ENCODE measurements at places on chromosomes 13 and 19.

DNA sequence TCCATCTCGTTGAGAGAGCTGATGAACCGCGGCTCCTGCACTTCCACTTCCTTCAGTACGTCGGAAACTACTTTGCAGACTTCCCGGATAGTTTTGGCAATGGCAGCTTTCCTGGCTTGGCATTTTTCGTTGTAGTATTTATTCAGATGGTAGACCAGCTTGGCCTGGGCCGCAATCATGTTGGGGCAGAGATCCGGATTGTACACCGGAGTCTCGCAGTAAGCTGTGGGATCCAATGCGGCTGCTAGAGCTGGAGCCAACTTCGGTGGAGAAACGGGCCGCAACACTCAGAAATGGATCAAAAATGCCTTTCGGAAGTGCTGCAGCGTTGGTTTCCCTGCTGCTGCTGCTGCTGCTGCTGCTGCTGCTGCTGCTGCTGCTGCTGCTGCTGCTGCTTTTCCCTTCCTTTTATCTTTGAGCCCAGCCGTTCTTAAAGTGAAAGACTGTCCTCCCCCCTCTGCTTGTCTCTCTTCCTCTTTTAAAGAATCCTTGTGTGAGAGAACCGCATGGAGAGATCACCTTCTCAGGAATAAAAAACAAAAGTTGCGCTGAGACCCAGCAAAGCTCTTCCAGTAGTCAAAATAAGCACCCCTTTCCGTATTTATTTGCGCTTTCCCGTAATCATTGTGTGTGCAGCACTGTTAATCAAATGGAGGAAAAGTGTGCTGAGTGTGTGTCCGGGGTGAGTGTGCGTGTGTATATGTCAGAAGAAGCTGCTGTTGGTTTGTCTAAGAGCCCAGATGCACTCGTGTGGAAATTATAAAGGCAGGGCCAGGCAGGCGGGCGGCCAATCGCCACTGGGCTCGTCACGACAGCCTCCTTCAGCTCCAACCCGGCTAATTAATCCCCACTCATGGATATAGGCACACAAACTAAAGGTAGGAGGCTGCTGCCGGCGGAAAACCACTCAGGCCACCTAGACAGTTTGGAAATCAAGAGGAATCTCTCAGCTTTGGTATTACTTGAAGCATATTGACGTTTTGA, at the start of gene MAB21L1:
Gene MAB21L1, minus strand, starts transcription at position 730 of the 984 bp plus-strand sequence. Its CDS starts 551 bp downstream, at position 179.
- DNase-seq, result no peak

DNA sequence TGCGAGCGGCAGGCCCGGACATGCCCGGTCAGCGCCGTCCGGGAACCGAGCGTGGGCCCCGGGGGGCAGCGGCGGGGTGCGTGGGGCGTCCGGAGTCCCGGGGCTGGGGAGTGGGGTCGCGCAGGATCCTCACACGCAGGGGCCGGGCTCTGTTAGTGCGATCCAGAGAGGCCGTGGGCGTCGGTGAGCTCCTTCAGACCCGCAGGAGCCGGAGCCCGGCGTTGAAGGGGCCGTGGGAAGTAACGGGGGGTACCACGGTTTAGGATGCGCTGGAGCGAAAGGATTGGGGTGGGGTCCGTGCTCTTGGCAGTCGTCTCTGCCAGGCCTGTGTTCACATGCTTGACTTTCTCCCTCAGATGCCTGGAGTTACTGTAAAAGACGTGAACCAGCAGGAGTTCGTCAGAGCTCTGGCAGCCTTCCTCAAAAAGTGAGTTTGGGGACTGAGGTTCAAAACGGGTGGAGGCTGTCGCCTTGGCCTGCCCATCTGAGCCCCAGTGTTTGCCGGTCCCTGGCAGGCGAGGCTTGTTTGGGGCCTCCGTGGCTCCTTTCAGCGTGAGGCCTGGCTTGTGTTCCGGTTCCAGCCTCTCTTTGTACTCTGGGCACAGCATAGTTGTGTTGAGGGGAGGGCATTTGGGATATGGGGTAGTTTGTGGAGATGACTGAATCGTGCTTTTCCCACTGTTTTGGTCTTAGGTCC, 512 bp downstream of the RPS19 start:
- peak; percentile 48 for DNase-seq

- DNase-seq, result no peak
Observed at GRCh38 chr19:1004204-1004802, 4.1 kb downstream of the GRIN3B start.

DNA sequence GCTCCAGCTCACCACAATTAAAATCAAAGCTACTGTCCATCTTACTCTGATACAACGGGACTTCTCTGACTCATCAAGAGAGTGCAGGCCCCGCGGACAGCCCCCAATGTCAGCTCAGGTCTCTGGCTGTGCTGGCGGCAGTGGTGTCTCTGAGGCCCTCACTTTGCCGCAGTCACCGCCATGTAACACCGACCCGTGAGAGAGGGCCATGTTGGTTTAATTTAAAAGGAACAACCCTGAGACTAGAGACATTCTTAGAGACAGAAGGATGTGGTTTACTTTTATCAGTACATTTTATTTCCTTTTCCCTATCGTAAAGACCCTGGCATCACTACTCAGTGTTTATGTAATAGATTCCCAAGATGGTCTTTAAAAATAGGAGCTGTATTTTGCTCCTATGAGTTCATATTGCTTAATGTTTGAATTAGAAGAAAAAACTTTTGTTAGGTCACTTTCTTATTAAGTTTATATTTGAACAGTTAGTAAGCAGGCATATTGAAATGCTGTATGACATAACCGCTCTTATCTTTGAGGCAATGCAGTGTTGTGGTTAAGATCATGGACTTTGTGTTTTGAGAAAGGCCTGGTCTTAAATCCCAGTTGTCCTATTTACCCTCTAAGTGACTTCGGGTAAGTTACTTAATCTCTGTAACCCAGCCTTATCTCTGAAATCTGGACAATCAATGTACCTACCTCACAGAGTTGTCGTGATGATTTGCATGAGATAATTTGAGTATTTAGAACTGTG, 23.4 kb downstream of the DGKH start:
- DNase-seq, result no peak

- no peak for DNase-seq
Observed at GRCh38 chr19:18503337-18503970, 18.4 kb downstream of the ELL start.

DNA sequence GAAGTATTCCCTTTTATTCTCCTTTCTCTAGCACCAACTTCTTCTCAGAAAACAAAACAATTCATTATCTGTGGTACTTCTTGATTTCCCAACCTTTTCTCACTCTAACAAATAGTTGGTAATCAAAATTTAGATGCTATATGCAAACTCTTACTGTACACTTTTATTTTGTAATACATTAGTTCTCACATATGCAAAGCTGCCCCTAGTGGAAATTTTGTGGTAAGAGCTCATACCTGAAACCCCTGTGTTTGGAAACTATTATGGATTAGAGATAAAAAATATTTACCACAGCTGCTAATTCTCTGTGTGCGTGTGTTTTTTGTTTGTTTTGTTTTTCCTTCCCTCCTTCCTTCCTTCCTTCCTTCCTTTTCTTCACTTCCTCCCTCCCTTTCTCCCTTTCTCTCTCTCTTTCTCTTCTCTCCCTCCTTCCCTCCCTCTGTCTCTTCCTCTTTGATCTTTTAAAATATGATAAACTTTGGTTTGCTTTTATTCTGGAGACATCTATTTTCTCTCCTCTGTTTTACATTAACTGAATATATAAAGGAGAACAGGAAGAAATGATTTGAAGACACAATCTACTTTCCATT, 537.4 kb downstream of the SLITRK6 start:
- no peak for DNase-seq

- DNase-seq, result no peak
Observed at GRCh38 chr13:29162638-29163235, 342.6 kb downstream of the MTUS2 start.

DNA sequence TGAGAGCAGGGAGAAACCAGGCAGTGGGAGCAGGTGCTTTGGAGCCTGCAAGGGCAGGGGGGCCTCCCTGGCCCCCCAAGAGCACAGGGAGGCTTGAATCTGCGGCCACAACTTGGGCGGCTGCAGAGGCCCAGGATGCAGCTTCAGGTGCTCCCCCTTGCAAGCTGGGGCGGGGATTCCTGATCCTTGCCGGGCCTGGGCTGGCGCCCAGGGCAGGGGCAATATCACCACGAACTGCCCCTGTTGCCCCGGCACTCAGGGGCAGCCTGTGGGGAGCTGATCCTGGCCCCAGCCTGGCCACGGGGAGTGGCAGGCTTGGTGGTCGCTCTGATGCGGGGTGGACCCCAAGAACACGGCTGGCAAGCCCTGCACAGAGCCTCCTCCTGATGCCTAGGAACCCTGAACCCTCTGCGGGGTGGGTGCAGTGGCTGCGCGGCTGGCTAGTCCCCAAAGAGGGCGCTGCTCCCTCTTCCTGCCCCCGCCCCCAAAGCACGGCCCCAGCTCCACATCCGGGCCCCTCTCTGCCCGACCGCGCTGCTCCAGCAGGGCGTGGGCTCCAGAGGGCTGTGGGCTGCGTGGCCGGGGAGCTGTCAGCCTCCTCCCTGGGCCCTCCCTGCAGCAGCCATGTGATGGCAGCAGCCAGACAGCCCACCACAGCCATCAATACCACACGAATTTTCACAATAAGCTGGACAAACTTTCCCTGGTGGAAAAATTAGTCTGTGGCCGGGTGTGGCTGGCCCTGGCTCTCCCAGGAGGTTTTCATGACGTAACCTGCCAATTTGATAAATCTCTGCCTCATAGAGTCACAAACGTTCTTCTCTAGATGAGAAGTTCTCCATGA, 21.0 kb downstream of the TNFSF9 start:
- DNase-seq, result peak; percentile 20

DNA sequence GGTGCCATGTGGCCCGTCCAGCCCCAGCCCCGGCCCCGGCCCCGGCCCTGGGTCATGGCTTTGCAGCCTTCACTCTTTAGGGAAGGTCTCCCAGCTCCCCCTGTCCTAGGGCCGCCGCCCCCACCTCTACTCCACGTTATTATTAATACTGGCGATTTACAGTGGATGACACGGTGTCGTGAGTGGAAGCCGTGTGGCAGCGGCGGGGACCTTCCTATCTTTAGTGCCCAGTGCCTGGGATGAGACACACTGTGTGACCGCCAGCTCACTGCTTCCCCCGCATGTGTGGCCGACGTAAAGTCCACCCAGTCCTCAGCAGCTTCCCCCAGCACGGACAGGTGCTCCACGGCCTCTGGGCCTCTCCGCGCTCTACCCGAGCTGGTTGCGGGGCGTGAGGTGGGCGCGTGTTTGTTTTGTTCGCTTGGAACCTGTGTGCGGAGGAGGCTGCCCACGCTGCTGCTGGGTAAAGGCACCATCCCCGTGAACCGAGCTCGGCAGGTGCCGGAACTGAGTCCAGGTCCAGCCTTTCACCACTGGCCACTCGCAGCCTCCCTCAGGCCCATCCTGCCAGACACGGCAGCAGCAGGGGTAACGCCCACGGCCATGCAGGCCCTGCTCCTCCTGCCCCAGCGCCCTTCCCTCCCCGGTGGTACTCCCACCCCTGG, 70.9 kb upstream of the MCF2L start:
- no peak for DNase-seq

- no peak for DNase-seq
Observed at GRCh38 chr13:91817250-91817649, 418.8 kb downstream of the GPC5 start.

GRCh38 chr13:34114581-34114980, 296.6 kb downstream of the RFC3 start:
- DNase-seq, result no peak

- DNase-seq, result no peak
Observed at GRCh38 chr19:10642473-10643171, 11.5 kb upstream of the ILF3 start.

DNA sequence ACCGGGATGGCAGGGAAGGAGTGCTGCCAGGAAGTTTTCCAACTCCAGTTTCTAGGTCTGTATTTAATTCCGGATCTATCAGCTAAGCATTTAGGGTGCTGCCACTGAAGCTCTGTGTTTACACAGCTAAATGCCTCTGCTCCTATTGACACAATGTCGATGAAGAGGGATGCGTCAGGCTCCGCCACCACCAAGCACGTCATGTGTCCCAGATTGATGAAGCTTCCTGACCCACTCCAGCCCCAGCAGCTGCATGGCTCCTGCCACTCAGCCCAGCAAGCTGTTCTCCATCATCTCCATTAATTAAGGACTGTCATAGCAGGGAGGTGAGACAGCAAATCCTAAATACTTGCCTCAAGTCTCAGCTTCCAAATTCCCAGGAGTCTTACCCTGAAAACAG, 435.2 kb upstream of the ZNF507 start:
- no peak for DNase-seq

DNA sequence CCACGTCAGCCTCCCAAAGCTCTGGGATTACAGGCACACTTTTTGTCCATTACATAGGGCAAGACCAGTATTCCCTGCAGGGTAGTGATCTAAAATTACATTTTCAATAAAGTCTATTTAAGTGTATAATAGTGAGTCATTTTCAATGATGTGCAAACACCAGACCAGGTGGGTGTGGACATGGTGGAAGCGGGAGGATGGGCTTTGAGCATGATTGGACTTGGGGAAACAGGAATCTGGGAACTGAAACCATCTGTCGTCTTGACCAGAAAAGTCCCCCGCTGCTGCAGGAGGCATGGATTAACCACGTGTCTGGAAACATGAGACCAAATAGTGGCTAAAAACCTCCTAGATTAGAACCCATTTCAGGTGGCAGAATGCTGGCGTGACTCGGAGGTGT, 4.9 kb downstream of the FXYD3 start:
- DNase-seq, result no peak

DNA sequence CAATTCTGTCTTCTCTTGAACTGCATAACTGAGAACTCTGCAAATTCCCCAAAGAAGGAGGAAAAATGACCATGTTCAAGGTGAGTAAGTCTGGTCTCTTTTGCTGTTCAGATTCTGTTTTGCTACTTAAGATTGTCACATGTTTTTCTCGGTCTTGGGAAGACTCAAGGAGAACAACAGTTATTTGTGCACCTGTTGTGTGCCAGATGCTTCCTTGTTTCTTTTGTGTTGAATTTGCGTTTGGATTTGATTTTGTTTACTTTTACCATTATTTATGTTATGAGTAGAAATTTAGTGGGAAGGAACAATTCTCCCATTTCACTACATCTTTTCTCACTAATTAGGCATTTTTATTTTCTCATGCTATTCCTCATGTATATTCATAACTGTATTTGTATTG, 4.4 kb downstream of the ZNF284 start:
- no peak for DNase-seq

DNA sequence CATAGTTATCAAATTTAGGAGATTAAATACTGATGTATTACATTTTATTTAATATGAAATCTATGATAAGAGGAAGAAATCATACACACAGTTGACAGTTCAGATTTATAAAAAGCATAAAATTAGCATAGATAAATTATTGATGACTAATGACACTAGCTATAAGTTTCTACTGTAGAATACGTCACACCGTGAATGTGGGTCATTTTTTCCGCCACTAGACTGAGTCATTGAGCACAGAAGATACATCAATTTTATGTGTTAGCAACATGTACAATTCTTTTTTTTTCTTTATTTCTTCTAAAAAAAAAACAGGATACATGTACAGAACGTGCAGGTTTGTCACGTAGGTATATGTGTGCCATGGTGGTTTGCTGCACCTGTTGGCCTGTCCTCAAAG, 22.2 kb downstream of the AP2S1 start:
- DNase-seq, result peak; percentile 60
